ENCODE measurements at places on chromosomes 11 and 22. TPM values are rescaled to one million over a fixed set of nuclear protein-coding genes. Genes with fewer than 3 reads are reported as not detected.

GRCh38 chr22:44068422-44069191 is 44.5 kb downstream of the PARVB start:
- DNase-seq, result no peak

- DNase-seq, result no peak
Observed at GRCh38 chr11:27812341-27812740, 112.1 kb upstream of the BDNF start.

Gene SERPIND1
- not detected for total RNA-seq

GRCh38 chr22:29342577-29343312 is 27.2 kb upstream of the RASL10A start:
- DNase-seq, result no peak

Gene CD6
- not detected for total RNA-seq

Gene TMPRSS6
- total RNA-seq, result not detected

Gene SCN3B
- not detected for total RNA-seq

DNA sequence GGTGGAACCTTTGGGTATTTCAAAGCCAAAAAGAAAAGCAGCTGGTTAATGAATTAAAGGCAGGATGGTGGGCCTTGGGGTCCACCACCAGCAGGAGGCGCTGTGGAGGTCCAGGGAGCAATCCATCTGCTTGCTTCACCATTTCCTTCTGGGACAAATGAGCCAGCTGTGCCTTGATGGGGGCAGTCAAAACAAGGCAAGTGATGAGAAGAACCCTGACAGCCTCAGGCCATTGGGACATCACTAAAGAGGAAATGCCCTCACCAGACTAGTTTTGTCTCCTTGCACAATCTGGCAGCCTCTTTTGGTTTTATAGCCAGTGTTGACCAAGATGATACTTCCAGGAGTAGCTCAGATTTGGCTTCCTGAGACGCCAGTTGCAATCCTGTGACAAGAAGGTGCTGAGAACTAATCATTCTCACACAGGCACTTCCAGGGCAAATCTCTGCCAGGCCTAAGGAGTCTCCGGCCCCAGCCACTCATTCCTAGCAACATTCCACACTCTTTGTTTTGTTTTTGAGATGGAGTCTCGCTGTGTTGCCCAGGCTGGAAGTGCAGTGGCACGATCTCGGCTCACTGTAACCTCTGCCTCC is 38.2 kb upstream of the WEE1 start:
- DNase-seq, result peak; percentile 81

- no peak for DNase-seq
Observed at GRCh38 chr11:18485913-18486528, 30.4 kb downstream of the LDHAL6A start.
